ENCODE measurements at places on chromosomes 4 and X.
A peak's percentile ranks its signal among the peaks of the same experiment; 100 is the strongest.

DNA sequence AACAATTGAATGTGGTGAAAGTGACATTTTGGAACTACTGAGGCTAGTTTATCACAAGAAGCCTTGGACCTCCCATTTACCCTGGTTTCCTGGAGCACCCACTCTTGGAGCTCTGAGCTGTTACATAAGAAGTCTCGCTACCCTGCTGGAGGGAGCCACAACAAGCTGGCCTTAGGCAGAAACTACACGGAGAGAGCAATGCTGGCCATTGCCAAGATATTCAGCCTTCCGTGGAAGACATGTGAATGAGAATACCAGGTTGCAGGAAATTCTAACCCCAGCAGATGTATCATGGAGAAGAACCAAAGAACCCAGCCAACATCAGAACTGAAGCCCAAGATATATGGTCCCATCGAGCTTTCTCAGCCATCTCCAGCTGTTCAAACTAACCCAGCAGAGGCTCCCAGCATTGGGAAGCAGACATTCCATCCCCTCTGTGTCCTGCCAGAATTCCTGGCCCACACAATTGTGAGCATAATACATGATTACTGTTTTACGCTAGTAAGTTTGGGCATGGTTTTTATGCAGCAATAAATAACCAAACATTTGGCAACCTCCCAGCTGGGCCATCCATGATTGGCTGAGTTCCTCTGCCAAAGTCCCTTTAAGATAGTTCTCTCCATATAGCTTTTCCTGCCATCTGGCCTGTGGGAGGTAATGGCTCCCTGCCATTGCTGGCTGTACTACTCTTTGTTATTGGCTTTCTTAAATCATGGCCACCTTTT, 17.9 kb upstream of the PDE5A start:
- no peak for DNase-seq

- no peak for DNase-seq
Measured at GRCh38 chr4:20662851-20663250, 37.4 kb upstream of the PACRGL start.

DNA sequence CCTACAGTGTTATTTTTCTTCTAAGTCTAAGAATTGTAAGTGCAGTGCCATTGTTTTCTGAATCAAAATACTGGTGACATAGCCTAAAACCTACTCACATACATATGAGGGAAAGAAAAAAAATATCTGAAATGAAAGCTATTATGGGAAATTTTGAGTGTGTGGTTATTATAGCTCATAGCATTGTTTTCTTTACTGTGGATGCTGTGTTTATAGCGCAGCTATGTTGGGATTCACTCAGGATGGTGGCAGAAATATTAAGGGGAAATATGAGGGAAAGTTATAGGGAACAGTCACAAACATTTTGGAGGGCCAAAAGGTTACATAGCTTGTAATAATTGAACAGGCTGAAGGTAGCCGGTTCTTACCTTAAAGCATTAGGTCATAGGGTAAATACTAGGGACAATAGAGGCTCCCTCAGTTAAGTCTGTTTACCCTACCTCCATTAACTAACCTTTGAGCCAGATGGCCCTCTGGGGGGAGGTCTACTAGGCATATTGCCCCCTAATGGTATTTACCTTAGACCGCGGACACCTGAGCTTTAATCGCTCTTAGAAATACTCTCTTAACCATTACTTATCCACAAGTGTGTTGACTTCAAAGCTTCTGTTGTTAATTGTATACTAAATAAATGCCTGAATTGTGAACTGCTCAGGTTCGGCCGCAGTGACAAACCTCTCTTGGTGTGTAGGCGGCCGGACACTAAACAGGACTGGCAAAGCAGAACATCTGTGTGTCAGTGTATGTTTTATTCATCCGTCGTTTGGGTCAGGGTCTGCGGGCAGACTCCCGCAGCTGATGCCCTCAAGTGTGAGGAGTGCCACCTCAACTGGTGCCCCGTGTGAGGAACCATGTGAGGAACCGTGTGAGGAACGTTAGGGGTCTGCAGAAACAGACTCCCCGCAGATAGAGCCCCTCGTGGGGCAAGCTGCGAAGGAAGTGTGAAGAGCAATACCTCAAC, 21.3 kb upstream of the SULT1B1 start:
- peak; percentile 72 for DNase-seq

DNA sequence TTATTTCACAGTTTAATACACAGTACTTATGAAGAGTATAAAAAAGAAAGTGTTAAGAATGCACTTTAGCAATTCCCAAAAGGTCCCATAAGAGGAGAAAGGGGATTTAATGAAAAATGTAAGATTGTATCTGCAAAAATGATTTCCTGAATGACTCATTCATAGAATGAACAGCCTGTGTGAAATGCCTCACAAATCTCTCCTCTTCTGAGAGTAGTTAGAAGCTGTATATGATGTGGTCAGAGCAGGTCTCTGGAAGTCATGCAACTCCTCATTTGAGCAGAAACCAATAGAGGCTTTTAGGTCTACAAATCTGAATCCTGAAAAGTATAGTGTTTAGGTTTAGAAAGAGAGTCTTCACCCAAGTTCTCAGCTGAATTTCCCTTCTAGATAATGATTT, 381.3 kb upstream of the INTU start:
- no peak for DNase-seq

- no peak for DNase-seq
Measured at GRCh38 chr4:153140294-153140693, 63.9 kb upstream of the TRIM2 start.

DNA sequence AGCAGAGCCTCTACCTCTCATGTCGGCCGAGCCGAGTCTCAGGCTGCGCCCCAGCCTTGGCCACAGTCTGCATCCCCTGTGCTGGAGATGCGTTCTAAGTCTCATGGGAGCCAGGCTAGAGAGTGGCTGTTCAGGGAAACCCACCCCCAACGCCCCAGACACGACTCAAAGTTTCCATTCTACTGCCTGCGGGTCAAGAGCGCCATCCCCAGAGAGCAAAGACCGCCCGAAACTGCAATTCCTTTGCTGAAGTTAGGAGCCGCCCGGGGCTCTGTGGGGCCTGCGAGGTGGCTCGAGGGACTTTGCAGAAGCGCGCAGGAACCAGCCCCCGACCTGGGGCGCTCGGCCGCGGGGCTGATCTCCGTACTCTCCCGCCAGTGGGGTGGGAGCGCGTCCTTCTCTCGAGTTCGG, 10.0 kb upstream of the ELF4 start:
- no peak for DNase-seq

GRCh38 chrX:5155301-5155700, 1073.4 kb downstream of the NLGN4X start:
- no peak for DNase-seq

DNA sequence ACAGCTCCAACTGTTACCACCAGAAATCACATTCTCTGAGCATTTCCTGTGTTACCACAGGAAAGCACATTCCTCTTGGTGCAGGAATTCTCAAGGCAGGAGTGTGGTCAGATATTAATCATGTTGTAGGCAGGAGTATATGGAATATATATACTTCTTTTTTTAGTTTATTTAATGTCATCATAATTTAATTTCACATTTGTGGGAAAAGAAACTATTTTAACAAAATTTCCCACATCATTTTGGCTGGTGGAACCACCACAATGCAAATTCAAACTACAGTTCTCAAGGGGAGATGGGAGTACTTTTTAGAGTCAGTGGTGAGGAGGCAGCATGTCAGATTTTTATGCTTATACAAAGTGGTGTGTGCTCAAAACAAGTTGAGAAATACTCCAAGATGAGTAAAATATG, 139.0 kb downstream of the ATP10D start:
- DNase-seq = no peak

DNA sequence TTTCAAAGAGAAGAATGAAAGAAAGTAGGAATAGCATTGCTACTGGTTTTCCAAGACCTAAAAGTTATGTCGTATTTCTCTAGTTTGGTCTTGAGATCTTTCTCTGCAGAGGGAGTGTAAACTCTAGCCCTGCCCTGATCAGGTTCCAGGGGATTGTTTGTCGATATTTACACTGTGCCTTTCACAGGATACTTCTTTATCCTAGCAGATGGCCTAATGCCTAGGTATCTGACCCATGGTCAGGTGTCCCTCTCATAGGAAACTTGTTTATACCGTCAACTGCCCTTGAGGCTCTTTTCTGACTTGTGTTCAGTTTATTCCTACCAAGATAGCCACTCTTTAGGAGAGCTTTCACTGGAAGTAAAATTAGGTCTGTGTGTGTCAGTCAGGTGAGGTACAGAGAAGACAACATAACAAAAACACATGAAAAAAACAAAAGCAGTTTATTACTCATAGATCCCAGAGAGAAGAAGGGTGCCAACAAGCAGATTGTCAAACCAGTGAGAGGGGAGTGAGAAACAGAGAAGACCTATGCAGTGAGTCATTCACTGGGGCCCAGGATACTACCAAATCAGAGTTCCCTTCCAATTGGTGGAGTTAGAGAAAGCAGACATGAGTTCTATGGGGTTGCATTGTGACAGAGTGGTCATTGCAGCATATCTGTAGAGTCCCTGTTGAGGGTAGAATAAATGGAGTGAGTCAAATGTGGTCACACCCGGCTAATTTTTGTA, 40.6 kb upstream of the THOC2 start:
- no peak for DNase-seq

GRCh38 chr4:81052119-81053068, 21.9 kb downstream of the BMP3 start:
- DNase-seq = peak; percentile 23

GRCh38 chr4:158861281-158861680, 92.5 kb downstream of the FNIP2 start:
- DNase-seq = no peak

- no peak for DNase-seq
Measured at GRCh38 chr4:183936047-183936446, 30.9 kb downstream of the STOX2 start.

DNA sequence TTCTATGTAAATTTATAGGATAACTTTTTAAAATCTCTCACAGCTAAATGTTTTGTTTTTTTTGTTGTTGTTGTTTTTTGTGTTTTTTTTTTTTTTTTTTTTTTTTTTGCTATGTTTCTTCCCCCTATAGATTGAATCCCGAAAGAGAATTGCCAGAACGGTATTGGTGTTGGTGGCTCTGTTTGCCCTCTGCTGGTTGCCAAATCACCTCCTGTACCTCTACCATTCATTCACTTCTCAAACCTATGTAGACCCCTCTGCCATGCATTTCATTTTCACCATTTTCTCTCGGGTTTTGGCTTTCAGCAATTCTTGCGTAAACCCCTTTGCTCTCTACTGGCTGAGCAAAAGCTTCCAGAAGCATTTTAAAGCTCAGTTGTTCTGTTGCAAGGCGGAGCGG, 4.1 kb downstream of the BRS3 start:
- no peak for DNase-seq

- no peak for DNase-seq
Measured at GRCh38 chr4:48543796-48544195, 53.7 kb downstream of the ZAR1 start.

- no peak for DNase-seq
Measured at GRCh38 chrX:145396612-145397011, 149.3 kb downstream of the SPANXN1 start.

GRCh38 chr4:99404595-99405287, 30.4 kb downstream of the ADH7 start:
- no peak for DNase-seq

DNA sequence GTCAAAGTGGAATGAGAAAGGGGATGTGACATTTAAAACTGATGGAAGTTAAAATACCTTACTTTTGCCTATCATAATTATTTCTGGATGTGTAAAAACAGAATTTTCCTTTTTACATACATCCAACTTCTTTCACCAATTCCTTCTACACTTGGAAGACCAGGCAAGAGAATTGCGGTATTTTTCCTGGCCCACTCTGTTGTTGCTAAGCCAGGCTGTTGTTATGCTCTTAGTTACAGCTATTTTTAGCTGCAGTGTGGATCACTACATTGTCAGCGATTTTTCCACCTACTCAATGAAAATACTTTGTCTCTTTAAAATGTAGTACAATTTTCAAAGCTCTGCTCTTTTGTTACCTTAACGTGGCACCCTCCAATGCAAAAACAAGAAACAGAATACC, 43.4 kb downstream of the NKX6-1 start:
- no peak for DNase-seq

DNA sequence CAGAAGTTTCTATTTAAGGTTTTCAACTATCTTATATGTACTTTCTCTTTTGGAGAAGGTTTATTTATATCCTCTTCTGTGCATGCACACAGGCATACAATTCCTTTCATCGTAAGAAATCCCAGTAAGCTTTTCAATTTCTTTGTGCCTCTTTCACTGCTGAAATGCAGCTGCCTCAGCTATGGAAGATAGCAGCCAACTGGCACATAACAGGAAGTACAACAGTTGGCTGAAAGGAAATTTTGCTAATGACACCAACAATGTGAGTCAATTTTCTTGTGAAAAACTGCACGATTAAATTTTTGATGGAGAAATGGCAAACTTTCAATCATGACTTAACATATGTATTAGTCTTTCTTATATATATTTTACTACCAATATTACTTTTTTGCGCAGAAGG, 74.5 kb upstream of the PAQR3 start:
- no peak for DNase-seq

- no peak for DNase-seq
Measured at GRCh38 chrX:148741441-148741840, 241.0 kb downstream of the AFF2 start.

GRCh38 chrX:27336466-27337091, 126.6 kb downstream of the PPP4R3C start:
- DNase-seq = no peak

GRCh38 chr4:6024313-6024960, 6.2 kb upstream of the C4orf50 start:
- no peak for DNase-seq

DNA sequence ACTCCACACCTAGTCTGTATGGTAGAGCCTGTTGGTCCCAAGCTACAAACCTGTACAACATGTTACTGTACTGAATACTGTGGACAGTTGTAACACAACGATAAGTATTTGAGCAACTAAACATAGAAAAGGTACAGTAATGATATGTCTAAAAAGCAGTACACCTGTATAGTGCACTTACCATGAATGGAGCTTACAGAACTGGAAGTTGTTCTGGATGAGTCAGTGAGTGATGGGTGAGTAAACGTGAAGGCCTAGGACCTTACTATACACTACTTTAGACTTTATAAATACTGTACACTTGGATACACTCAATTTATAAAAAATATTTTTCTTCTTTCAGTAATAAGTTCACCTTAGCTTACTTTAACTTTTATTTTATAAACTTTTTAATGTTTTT, 104.0 kb downstream of the TMA16 start:
- no peak for DNase-seq

- DNase-seq = no peak
Measured at GRCh38 chrX:149312988-149313387, 192.1 kb downstream of the IDS start.

- DNase-seq = no peak
Measured at GRCh38 chr4:186789651-186790050, 66.0 kb upstream of the FAT1 start.

Measured in NCI-H2029 (cell line).